ENCODE measurements at places on chromosomes 16 and 17.

DNA sequence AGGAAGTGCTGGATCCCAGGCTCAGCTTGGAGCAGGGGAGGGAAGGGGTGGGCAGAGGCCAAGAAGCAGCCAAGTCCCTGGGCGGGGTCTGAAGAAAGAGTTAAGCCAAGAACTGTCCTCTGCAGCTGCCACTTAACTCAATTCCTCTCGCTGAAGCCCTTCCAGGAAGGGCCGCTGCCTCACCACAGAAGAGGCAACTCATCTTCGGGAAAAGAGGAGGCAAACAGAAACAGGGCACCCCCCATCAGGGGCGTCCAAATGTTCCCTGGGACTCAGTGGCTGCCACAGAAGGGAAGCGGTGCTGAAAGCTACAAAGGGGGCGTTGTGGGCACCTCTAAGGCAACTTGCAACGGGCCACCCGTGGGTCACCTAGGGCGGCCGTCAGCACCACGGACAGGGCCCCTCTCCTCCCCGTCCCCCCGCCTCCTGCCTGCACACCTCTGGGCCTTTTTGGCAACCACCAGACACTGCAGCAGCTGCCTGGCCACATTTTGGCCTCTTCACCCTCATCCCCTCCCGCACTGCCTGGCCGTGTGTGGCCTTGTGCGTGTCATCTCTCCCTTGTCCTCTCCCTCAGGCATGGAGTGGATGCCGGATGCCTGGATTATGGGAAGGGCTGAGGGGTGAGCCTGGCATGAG lies 2.5 kb downstream of the TLCD3B start:
- DNase-seq = no peak

- DNase-seq = no peak
These were observed 27.2 kb downstream of the CDR2 start for GRCh38 chr16:22347100-22347820.

DNA sequence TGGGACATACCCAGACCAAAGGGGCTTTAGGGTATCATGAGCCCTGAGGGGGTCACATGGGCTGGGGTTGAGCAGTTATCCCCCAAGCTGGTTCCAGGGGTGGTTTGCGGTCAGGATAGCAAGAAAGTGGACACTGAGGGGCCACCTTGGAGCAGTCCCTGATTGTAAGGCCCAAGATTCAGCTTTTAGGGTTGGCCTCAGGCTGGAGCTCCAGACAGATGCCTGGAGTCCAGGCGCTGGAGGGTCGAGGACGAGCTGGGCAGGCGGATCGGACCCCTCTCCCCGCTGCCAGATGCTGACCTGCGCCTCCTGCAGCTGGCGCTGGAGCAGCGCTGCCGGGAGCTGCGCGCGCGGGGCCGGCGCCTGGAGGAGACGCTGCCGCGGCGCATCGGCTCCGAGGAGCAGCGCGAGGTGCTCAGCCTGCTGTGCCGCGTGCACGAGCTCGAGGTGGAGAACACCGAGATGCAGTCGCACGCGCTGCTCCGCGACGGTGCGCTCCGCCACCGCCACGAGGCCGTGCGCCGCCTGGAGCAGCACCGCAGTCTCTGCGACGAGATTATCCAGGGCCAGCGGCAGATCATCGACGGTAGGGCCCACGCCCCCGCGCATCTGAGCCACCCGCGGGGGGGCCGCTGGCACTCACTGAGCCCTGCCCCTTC lies 10.0 kb downstream of the BTBD17 start:
- DNase-seq = no peak

- DNase-seq = no peak
These were observed 6.4 kb upstream of the ARL2BP start for GRCh38 chr16:57238682-57239081.

DNA sequence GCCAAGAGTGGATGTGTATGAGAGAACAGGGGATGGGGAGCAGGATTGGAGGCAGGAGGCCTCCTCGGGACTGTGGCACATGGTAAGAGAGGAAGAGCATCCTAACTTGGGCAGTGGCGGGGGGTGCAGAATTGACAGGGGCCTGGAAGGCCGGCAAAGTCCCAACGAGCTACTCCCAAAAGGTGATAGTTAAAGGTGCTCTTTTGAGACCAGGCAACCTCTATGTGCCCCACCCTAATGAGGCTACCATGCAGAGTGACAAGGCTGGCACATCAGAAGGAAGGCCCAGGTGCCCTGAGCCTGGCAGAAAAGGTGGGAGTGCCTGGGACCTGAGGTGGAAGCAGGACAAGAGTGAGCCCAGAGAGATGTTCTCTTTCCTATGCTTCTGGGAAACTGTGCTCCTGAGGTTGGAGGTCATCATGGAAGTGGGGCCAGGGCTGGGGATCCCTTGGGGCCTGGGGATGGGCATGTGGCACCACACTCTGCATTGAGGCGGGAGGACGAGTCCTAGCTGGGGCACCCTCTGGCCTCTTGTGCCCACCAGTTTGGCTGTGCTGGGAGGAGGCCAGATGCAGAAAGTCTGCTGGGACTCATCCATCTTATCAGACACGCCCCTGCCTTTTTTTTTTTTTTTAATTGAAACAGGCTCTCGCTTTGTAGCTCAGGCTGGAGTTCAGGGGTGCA lies 5.9 kb downstream of the RAB11FIP4 start:
- DNase-seq = no peak

GRCh38 chr17:78674595-78675315 lies 97.6 kb upstream of the DNAH17 start:
- no peak for DNase-seq

DNA sequence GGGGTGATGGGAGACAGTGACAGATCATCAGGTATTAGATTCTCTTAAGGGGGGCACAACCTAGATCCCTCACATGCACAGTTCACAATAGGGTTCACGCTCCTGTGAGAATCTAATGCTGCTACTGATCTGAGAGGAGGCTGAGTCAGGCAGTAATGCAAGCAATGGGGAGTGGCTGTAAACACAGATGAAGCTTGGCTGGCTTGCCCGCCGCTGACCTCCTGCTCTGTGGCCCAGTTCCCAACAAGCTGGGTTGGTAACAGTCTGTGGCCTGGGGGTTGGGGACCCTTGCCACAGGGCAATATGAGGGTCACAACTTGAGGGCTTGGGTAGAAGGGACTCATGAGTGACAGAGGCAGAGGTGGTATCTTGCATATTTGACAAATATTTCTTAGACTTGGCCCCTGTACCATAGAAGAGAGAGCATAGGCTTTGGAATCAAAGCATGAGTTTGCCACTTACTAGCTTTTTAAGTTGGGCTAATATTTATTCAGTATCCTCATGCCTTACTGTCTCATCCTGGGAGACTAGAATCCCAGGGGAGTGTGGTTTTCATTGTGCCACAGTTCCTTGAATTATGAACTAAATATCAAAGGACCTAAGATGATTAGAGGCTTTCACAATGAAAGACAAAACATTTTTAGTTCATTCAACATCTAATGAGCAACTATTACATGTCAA lies 133.4 kb downstream of the SPACA3 start:
- DNase-seq = no peak

DNA sequence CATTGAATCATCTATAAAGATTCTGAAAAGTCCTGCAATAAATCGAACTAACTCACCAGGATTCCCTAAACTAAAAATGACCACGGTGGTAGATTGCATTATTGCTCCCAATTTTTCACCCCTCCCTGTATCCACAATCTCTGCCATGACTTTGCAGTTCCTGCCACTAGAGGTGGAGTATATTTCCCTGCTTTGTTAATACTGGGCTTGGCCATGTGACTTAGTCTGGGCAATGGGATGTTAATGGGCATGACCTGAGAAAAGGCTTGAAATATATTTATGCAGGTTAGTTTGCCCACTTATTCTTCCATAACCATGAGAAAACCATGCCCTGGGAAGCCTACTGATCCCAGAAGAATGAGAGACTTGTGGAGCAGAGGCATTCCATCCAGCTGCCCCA lies 59.1 kb downstream of the NOG start:
- no peak for DNase-seq

GRCh38 chr17:50219939-50220465 lies 18.6 kb upstream of the COL1A1 start:
- DNase-seq = no peak

Data from CD4-positive, alpha-beta T cell treated with Interferon gamma for 1 hour (primary cell).